ACHN (cell line): ENCODE measurements at places on chromosomes 11 and 22.

DNA sequence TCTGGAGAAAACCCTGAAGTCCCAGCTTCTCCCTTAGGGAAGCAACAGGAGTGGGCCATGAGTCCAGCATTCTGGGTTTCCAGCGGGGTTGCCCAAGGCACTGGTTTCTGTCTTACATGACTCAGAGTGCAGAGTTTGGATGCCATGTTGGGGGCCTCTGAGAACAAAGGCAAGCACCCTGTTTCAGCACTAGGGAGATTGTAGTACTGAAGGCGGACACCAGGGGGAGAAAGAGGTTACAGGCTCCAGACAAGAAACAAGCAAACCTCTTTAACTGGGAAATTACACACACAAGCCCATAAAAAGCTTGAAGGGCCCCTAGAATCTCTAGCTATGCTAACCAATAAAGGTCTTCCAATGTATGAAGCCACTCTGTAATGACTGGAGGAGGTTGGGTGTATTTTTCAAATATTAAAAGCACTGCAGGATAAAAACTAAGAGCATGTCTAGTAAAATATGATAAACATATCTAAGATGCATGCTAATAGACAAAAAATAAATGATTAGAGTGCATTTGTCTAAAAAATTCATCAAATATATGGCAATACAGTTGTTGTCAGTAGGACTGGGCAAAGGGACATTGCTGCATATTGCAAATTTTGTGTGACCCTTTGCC is 7.1 kb downstream of the MS4A6E start:
- DNase-seq = peak; percentile 45

GRCh38 chr11:17924713-17925112 is 88.1 kb downstream of the SERGEF start:
- no peak for DNase-seq

DNA sequence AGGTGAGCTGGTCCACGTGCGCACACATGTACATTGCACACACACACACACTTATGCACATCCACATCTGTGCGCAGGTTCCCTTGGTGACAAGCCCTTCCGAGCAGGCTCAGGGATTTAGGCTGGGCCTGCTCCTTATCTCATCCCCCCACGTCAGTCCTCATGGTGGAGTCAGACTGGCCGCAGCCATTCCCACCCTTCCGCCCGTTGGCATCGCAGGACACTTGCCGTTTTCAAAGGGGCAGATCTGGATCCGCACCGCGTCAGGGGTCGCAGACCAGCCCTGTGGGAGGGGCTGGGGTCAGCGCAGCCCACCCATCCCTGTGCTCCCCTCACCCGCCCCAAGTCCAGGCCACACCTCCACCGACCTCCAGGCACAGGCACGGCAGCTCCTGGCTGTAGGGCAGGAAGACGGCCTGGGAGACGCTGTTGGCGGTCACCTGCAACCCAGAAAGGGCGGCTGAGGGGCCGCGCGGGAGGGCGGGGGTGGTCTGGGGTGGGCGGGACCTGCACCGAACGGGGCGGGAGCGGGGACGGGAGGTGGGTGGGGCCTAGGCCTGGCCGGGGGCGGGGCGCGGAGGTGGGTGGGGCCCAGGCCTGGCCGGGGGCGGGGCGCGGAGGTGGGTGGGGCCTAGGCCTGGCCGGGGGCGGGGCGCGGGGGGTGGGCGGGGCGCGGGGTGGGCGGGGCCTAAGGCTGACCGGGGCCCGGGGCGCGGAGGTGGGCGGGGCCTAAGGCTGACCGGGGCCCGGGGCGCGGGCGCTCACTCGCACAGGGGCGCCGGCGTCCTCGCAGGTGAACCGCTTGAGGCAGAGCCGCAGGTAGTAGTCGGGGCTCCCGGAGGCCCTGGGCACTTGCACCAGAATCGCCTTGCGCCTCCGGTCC is 13.3 kb downstream of the IL17REL start:
- DNase-seq = no peak

GRCh38 chr11:83661491-83662350 is 375.6 kb upstream of the CCDC90B start:
- DNase-seq = no peak

- no peak for DNase-seq
These were observed 106.3 kb upstream of the TOP3B start for GRCh38 chr22:22088658-22089458.

- peak; percentile 68 for DNase-seq
These were observed 32.0 kb upstream of the COMT start for GRCh38 chr22:19909350-19910179.

GRCh38 chr11:88307749-88308425 is 29.6 kb downstream of the CTSC start:
- no peak for DNase-seq

GRCh38 chr22:23251445-23252093 is 71.3 kb downstream of the BCR start:
- no peak for DNase-seq

GRCh38 chr11:110345743-110346142 is 49.3 kb upstream of the RDX start:
- DNase-seq = no peak

DNA sequence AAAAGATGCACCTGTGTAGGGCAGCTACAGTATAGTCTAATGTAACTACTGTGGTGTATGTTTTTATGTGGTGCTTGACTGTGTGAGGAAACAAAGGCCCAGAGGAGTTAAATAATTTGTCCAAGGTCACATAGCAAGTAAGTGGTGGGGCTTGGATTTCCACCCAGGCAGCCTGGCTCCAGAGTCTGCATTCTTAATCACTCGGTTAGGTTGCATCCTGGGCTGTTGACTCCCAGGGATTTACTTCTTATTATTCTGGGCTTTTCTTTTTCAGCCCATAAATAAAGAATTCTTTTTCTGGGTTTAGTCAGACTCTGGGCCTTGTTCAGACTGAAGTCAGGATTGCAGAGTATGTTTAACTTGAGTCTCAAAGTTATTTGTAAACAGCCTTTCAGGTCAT is 82.1 kb downstream of the ARHGAP42 start:
- no peak for DNase-seq

DNA sequence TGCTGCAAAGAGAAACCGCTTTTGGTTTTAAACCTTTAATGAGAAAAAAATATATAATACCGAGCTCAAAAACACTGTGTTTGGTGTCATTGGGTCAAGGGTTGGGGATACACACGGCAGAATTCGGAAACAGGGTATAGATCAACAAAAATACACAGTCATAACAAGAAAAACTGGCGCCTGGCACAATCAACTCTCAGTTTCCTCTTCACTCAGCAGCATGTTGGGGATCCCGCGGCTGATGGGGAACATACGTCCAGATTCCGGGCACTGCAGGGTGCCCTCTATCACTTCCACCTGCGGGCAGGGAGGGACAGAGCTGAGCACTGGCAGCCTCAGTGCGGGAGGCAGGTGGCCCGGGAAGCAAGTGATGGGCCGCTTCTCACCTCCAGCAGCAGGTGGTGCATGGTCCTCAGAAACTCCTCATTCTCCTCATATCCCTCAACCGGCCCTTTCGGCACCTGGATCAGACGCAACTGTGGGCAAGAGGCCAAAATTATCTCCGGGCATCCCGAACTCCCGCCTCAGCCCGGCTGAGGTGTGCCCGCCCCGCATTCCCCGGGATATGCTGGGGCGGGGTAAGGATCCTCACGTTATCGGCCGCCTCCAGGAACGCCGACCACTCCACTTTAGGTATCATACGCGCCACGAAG is 561 bp downstream of the TRMT112 start:
- DNase-seq = peak; percentile 51

GRCh38 chr11:30479899-30480298 is 106.3 kb downstream of the MPPED2 start:
- DNase-seq = no peak

DNA sequence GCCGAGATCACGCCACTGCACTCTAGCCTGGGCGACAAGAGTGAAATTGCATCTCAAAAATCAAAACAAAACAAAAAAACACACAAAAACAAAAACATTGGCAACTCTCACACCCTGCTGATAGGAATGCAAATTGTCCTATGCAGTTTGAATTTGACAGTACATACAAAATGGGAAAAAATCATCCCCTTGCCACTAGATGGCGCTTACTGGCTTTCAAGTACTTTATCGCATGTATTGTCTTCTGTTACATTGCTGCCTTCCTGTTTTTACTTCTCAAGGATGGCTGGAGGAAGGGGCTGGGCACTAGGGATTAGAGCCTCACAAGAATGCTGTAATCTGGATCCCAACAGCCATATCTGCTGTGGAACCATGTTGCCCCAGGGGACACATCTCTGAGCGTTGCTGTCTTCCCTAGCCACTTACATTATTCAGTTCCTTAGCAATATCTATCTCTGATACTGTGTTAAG is 59.4 kb upstream of the A4GALT start:
- DNase-seq = peak; percentile 77

DNA sequence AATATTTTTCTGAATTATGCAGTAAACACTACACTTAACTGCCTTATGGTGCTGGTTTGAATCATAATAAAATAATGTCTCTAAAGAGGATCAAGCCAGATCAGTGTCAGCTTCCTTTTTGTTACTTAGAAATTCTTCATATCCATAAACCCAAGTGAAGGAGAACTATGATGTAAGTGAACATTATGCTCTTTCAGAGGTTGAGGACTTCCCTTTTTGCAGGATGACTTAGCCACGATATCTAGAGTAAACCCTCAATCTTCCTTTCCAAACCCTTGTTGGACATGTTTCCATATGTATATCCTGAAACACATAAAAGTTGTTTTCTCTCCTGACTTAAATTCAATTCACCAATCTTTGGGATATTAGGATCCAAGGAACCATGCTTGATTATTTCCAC is 19.1 kb downstream of the OR8D1 start:
- DNase-seq = no peak

DNA sequence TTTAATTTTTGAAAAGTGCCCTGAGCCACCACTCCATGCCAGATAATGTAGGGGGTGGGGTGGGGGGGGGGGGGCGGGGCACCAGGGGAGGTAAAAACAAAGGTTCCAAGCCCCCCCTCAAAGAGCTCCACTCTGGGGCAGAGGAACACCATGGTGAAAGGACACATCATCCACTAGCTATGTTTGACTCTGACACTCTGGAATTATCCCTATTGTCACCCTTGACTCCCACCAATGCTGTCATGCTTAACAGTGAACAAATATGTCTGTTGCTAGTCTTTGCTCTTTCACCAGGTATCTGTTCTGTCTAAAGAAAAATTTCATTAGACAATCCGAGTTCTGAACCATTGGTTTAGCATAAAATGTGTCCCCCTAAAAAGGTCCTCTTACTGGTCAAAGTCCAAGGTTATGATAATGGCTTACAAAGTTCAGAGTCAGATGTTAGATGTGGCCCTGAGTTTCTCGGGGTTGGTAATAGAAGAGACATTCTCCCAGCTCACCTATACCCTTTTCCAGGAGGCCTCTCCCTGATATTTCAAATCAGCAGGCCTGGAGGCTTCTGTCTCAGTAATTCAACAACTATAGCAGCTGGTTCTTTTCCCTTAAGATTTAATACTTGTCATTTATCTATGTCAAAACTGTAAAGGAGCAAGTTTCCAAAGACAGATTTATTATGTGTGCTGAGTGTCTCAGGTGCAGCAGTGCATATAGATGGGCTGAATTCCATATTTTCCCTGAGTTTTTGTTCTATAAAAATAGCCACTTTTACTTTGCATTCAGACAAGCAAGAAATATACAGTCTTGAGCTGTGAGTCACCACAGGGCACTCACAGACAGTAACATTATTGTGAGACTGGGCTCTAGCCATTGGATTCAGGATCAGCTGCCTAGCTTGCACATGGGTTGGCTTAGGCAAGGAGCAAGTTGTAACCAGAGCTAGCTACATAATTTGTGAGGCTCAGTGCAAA is 174.1 kb downstream of the CSNK2A3 start:
- peak; percentile 29 for DNase-seq

- no peak for DNase-seq
These were observed 99.9 kb downstream of the MED15 start for GRCh38 chr22:20607157-20607907.

GRCh38 chr11:69301455-69302401 is 7.8 kb downstream of the MYEOV start:
- peak; percentile 93 for DNase-seq

GRCh38 chr22:27311698-27312550 is 489.6 kb downstream of the MN1 start:
- no peak for DNase-seq

DNA sequence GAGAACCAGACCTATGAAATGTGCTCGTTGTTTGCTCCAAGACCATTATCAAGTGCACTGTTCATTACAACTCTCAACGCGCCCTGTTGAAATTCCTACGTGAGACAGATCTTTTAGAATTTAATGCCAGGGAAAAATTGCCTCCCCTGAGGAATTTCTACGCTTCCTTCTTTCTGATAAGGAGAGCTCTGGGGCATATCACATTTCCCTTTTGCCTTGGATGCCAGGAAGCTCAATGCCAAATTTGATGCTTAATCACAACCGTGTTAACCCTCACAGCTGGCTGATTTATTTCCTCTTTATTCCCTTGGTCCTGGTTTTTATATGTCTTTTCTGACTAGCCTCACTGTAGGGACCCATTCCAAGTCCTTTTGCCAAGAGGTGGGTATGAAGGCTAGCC is 109.4 kb downstream of the MICAL2 start:
- no peak for DNase-seq

- no peak for DNase-seq
These were observed 41.1 kb downstream of the BMAL1 start for GRCh38 chr11:13318498-13319295.

GRCh38 chr11:18321969-18322711 is at the start of the genes GTF2H1 and HPS5:
Gene GTF2H1, plus strand, starts transcription at chr11:18322567. Its CDS starts 10,508 bp downstream, at chr11:18333075.
Gene HPS5, minus strand, starts transcription at chr11:18322140. Its CDS starts 4,282 bp downstream, at chr11:18317858.
- peak; percentile 98 for DNase-seq

DNA sequence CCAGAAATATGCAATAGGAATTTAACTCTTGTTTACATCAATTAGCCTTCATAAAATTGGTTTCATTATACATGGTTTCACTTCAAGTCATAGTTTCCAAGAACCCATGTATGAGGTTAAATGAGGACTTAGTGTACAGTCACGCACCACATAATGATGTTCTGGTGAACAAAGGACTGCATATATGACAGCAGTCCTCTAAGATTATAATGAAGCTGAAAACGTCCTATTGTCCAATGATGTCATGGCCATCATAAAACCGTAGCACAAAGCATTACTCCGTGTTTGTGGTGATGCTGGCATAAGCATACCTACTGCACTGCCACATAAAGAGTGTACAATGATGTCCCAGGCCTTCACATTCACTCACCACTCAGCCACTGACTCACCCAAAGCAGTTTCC is 31.1 kb downstream of the SMCO4 start:
- DNase-seq = no peak

DNA sequence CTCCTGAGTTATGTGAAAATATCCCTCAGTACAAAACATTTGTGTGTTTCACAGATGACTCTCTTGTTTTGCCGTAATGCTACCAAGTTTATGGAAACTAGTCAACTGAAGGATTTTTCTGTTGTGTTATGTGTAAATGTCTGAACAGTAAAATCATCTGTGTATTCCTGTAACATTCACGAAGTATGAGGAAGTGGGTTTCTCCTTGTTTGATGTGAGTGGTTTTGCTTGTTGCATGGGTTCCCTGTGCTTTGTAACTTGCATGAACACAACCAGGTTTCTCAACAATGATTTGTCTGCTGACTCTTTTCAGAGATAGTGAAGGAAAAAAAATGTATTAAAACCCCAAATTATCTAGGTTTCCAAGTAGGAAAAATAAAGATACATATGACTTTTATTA is 138.1 kb downstream of the PGR start:
- no peak for DNase-seq

GRCh38 chr11:35496416-35496815 is 29.0 kb downstream of the PAMR1 start:
- no peak for DNase-seq

GRCh38 chr11:25520459-25520858 is 811.5 kb upstream of the ANO3 start:
- no peak for DNase-seq
